Cardiac muscle cell (in vitro differentiated cells and primary cell): ENCODE measurements at places on chromosomes 7 and 10. TPM values are rescaled to one million over a fixed set of nuclear protein-coding genes. Genes with fewer than 3 reads are reported as not detected.

DNA sequence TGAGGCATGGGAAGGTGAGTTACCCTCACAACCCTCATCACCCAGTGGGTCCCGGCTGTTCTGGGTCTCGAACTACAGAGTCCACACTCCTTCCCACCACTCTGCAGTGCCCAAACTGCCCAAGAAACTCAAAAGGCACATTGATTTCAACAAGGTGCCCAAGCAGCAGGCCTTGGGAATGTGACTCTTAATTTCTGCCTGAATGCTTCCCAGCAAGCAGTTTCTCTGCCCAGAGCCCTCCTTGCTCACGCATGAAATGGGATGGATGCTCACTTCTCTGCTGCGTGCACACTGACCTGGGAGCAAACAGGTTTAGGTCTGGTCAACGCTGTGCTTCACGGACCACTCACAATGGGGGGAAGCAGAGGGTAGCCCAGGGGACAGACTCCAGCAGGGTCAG lies 77.9 kb downstream of the GRB10 start:
- H3K4me1 ChIP-seq: no peaks in the 10 kb centered on the region
- H3K27ac ChIP-seq: no peak overlapping the region
- no peaks in the 10 kb centered on the region for H3K27me3 ChIP-seq
- no peaks in the 10 kb centered on the region for H3K36me3 ChIP-seq
- no peak overlapping the region for H3K4me3 ChIP-seq

GRCh38 chr7:116689790-116690259 lies 17.8 kb downstream of the MET start:
- no peak overlapping the region for H3K27ac ChIP-seq
- H3K4me3 ChIP-seq: no peak overlapping the region
- no peaks in the 10 kb centered on the region for H3K36me3 ChIP-seq
- DNase-seq: no peak
- H3K4me1 ChIP-seq: peaks cover 11% of the 10 kb centered on the region

DNA sequence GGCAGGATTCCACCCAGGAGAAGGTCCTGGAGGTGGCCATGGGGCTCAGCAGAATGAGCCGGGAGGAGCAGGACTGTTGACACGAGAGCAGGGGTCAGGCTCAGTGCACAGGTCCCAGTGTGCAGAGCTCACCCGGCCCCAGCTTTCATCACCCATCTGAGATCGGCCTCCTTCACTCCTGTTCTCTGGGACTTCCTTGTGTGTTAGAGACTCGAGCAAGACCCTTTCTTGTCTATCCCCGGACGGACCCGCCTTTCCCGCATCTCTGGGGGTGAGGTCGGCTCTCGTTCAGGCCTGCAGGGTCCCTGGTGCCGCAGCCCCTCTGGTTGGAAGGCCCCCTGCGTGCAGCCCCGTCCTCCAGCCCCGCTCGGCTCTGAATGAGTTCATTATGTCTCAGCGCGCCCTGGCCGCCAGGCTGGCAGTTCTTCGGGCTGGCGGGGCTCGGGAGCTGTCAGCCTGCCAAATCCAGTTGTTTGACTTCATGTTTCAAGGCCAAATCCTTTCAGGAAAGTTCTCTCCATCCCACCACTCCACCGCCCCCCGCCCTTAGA lies 127.9 kb downstream of the LHPP start:
- H3K36me3 ChIP-seq: no peaks in the 10 kb centered on the region
- no peak overlapping the region for H3K4me3 ChIP-seq
- H3K27ac ChIP-seq: peak overlapping the region; percentile 75
- DNase-seq: peak; percentile 40

DNA sequence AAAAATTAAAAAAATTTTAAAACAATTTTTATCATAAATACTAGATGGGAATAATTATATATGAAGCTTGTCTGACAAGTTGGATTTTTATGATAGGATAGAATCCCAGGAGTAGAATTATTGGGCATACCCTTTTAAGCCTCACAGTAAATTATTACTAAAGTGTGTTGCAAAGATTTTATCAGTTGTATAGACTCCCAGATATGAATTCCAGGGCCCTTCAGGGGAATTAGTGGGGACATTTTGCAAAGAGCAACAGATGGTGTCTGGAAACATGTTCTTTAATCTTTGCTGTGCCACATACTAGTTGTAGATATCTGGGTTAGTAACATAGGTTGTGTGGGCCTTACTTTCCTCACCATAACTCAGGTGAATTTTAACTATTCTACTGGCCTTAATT lies 28.7 kb downstream of the ZEB1 start:
- no peak for DNase-seq
- no peak overlapping the region for H3K27ac ChIP-seq
- no peak overlapping the region for H3K4me3 ChIP-seq
- H3K36me3 ChIP-seq: no peaks in the 10 kb centered on the region
- no peaks in the 10 kb centered on the region for H3K27me3 ChIP-seq

DNA sequence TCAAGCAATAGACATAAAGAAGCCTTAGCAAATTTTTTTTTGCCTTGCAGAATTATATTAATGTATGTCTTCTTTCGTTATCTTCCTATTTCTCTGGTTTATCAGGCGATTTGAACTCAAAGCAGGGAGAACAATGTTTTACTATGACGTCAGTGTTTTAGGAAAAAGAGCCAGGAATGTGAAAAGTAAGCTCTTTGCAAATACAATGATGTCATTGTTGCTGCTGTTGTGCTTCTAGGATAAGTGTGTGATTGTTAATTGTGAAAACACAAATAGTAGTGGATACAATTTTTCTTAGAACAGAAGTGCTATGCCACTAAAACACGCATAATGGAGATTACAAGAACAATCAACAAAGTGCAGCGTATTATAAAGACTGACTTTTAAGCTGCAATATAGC lies 9.5 kb upstream of the AUTS2 start:
- H3K36me3 ChIP-seq: no peaks in the 10 kb centered on the region
- H3K27ac ChIP-seq: no peak overlapping the region
- peaks cover 11% of the 10 kb centered on the region for H3K27me3 ChIP-seq

DNA sequence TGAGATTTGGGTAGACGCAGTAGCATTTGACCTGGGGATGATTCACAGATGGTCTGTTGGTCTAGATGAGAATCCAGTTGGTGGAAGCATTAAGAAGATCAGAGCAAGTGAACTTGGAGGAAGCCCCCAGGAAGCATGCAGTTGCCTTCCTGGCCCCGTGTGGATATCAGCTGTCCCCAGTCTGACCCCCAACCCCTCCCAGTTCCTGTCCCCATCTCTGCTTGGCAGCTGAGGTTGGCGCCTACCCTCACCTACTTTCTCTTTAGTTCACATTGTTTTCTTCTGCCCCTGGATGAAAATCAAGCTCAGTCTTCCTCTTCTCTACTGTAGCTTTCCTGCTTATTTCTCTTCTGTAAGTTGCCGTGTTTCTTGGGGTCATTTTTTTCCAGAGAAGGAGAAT lies 227.9 kb downstream of the GATA3 start:
- peaks cover 30% of the 10 kb centered on the region for H3K27me3 ChIP-seq
- no peaks in the 10 kb centered on the region for H3K4me1 ChIP-seq
- H3K36me3 ChIP-seq: no peaks in the 10 kb centered on the region

- no peak overlapping the region for H3K4me3 ChIP-seq
- DNase-seq: no peak
- no peaks in the 10 kb centered on the region for H3K27me3 ChIP-seq
- H3K36me3 ChIP-seq: no peaks in the 10 kb centered on the region
- H3K27ac ChIP-seq: no peak overlapping the region
- no peaks in the 10 kb centered on the region for H3K4me1 ChIP-seq
These were observed 48.8 kb upstream of the CARD11 start for GRCh38 chr7:3092468-3092867.

- no peak overlapping the region for H3K27ac ChIP-seq
- no peak overlapping the region for H3K4me3 ChIP-seq
- H3K36me3 ChIP-seq: no peaks in the 10 kb centered on the region
- H3K27me3 ChIP-seq: no peaks in the 10 kb centered on the region
- no peaks in the 10 kb centered on the region for H3K4me1 ChIP-seq
These were observed 30.8 kb downstream of the SLC16A9 start for GRCh38 chr10:59678884-59679301.

GRCh38 chr10:3472287-3473051 lies 299.9 kb upstream of the PITRM1 start:
- no peak overlapping the region for H3K4me3 ChIP-seq
- H3K27ac ChIP-seq: no peak overlapping the region
- no peak for DNase-seq
- H3K4me1 ChIP-seq: no peaks in the 10 kb centered on the region

DNA sequence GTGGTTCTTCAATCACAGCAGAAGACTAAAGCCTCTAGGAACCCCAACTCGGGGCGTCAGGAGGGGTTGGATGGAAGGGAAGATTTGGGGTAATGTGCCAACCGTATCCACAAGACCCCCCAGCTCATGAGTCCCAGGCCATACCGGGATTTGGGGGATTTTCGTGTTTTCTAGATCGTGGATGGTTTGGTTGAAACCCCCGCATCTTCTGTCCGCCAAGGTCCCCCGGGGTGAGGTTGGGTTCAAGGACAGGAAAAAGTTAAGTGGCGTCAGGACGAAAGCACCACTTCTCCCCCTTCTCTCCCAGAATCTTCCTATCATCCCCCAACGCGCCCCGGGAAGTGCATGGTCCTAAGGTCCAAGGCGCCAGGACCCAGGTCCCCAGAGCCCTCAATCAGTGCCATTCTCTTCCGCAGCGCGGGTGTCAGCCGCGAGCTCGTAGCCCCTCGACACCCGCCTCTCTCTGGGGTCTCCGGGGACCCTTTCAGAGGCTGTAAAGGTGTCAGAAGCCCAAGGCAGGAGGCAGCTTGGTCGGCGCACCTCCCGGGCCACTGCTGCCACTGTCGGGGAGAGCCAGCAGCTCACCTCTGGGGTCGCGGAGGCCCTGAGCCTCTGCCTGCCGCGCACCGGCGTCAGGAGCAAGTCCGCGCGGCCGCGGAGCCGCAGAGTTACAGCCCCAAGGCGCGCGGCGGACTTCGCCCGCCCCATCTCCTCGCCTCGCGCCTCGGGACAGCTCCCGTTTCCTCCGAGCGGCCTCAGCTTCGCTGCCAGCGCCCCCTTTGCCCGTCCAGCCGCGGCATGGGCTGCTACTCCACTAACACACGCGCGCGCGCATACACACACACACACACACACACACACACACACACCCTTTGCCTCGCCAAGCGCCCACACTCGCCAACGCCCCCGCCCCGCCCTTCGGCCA lies 1.5 kb downstream of the MKX start:
- DNase-seq: peak; percentile 29
- peak overlapping the region; percentile 45 for H3K4me3 ChIP-seq
- H3K36me3 ChIP-seq: no peaks in the 10 kb centered on the region
- H3K27ac ChIP-seq: no peak overlapping the region

DNA sequence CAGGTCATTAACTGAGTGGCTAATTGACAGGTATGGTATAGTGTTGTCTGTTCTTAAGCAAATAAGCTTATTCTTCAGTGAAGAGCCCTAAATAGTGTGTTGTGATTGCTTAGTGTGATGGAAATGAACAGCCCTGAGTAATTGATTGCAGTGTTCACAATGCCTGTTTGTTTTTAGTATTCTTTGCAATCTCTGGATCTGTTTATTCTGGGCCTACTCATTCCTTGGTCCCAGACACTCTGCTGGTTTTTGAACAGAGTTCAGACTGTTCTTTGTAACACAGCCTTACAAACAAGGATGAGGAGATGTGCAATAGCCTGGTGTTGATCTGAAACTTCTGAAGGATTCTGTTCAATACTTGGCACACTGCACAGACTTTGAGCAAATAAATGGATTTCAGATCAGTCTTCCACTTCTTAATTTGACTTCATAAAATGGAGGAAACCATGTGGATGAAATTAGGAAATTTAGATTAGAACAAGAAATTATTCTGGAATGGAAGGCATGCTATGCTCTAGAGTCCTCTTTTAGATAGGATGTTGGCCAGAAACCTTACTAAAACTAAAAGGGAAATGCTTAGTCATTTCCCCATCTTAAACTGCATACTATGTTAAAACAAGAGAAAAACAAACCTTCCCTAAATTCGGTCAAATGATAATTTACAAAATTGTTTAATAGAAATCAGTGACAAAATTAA lies 444.2 kb upstream of the SEMA3D start:
- H3K4me3 ChIP-seq: no peak overlapping the region
- H3K4me1 ChIP-seq: no peaks in the 10 kb centered on the region
- H3K27me3 ChIP-seq: no peaks in the 10 kb centered on the region
- H3K27ac ChIP-seq: no peak overlapping the region

DNA sequence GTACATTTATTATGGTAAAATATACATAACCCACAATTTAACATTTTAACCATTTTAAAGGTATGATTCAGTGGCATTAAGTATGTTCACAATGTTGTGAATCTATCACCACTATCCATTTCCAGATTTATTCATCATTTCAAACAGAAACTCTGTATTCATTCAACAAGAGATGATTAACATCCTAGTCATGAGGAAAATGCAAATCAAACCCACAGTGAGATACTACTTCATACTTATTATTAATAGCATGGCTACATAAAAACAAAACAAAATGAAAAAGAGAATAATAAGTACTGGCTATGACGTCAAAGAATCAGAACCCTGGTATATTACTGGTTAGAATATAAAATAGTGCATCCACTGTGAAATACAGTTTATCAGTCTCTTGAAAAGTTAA lies 386.6 kb upstream of the POM121L12 start:
- no peak overlapping the region for H3K4me3 ChIP-seq
- no peak overlapping the region for H3K27ac ChIP-seq
- DNase-seq: no peak

Gene CYP2W1
- total RNA-seq: 3.4 TPM in 1 of 2 replicates, not detected in the other

Gene NUTM2B
- total RNA-seq: 2.1 TPM in 2 replicates

Gene SND1
- total RNA-seq: 172 and 187 TPM in 2 replicates

Gene TAS2R41
- not detected in 2 replicates for total RNA-seq

Gene ANXA8L1
- 0.63 TPM in 1 of 2 replicates, not detected in the other for total RNA-seq

Gene FFAR4
- not detected in 2 replicates for total RNA-seq

Gene SLC35G1
- total RNA-seq: 6.0 and 8.7 TPM in 2 replicates

Gene TMEM270
- not detected in 2 replicates for total RNA-seq

Gene JAKMIP3
- 0.42 and 0.56 TPM in 2 replicates for total RNA-seq
